ENCODE measurements at places on chromosomes 16 and 17. TPM values are rescaled to one million over a fixed set of nuclear protein-coding genes. Genes with fewer than 3 reads are reported as not detected.

Gene RPRML
- total RNA-seq: not detected

Gene EPN3
- total RNA-seq: 0.51 TPM

Gene ANKRD40CL
- total RNA-seq: not detected

Gene RNF43
- not detected for total RNA-seq

Gene FOXN1
- total RNA-seq: 0.12 TPM

Gene ZP2
- not detected for total RNA-seq

Gene ARL5C
- not detected for total RNA-seq

Gene CLEC18B
- not detected for total RNA-seq

Gene HOXB1
- total RNA-seq: not detected

Gene GPR179
- not detected for total RNA-seq

Gene NOMO2
- total RNA-seq: 48.3 TPM

Gene TSPAN10
- total RNA-seq: 1.2 TPM

Gene SLC13A2
- total RNA-seq: not detected

Gene BEAN1
- 0.51 TPM for total RNA-seq

Gene NUTF2
- 193 TPM for total RNA-seq

Gene MT1A
- total RNA-seq: 7.5 TPM

Gene WFDC1
- total RNA-seq: 2.5 TPM

Gene CYB561
- total RNA-seq: 10.0 TPM

Gene RASL10B
- total RNA-seq: 11.9 TPM

Gene CACNG5
- total RNA-seq: not detected

Gene TBC1D3G
- total RNA-seq: not detected

Gene TRPV3
- total RNA-seq: 1.2 TPM

Gene IKZF3
- total RNA-seq: not detected

Gene NME2
- total RNA-seq: 918 TPM

Gene KRT39
- not detected for total RNA-seq

Gene ITGAL
- not detected for total RNA-seq

Gene CHST6
- total RNA-seq: 0.70 TPM

Gene CDH5
- total RNA-seq: 14.2 TPM

Gene KRT28
- not detected for total RNA-seq

Gene NECAB2
- 0.47 TPM for total RNA-seq

Gene STAC2
- 0.82 TPM for total RNA-seq

Gene PRSS8
- 0.12 TPM for total RNA-seq

Gene FBXO39
- total RNA-seq: not detected

Gene CA7
- not detected for total RNA-seq

Gene ADAP2
- total RNA-seq: not detected

Gene TSC2
- total RNA-seq: 45.9 TPM

Gene ULK2
- 21.5 TPM for total RNA-seq
